ENCODE measurements at places on chromosomes 13 and 19. TPM values are rescaled to one million over a fixed set of nuclear protein-coding genes. Genes with fewer than 3 reads are reported as not detected.

Gene FBXO17
- total RNA-seq: 18.9 TPM

Gene WDR88
- not detected for total RNA-seq

Gene CILP2
- total RNA-seq: not detected

Gene URAD
- 62.9 TPM for total RNA-seq

Gene LRRC8E
- 0.32 TPM for total RNA-seq

Gene ARMC6
- total RNA-seq: 20.0 TPM

Gene SHISA7
- not detected for total RNA-seq

Gene FBN3
- not detected for total RNA-seq

Gene NPHS1
- total RNA-seq: 0.09 TPM

Gene PBX4
- 2.8 TPM for total RNA-seq

Gene LILRA6
- not detected for total RNA-seq

Gene TMEM221
- not detected for total RNA-seq

Gene C19orf33
- total RNA-seq: 310 TPM

Gene NOTCH3
- 13.3 TPM for total RNA-seq

DNA sequence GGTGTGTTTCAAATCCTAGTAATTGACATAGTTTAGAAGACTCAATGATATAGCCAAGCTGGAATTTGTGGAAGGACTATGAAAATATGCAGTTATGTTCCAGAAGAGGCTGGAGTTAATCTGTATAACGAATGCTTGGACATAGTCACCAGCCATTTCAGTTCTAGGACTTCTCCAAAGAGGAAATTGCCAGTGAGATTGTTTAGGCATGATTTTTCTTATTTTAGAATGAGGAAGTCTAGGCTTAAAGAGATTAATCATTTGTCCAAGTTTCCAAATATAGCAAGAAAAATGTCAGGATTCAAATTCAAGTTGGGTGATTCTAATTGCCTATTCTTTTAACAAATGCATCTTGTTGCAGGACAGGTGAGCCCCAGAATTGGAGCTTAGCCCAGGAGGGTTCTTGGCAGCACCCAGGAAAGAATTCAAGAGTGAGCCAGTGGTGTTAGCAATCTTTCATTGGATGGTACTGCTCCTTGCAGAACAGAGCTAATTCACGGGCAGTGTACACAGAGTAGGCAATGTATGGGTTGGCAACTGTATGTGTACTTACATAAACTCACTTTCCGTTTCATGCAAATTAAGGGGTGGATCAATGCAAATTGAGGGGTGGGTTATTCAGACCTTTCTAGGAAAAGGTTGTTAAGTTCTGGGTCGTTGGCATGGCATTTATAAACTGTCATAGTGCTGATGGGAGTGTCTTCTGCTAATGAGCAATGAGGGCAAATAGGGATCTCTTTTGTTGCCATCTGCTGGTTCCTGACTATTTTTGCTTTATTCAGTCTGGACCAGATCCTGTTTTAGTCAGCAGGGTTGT, 763.1 kb upstream of the SLITRK1 start:
- DNase-seq: no peak

DNA sequence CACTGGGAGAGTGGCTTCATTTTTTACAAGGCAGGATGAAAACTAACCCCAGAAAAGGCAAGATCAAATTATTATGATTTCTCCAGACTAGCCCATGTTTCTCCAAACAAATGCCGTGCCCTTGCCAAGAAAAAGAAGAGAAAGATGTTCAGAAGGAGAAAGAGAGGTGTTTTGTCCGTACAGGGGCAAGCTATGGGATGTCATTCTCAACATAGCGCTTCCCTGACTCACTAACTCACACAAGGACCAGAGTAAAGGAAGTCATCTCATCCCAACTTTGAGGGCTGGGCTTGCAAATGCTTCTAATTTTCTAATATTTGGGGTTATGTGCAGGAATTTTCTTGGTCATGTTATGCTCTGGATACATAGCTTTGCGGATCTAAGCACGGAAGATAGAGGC, 224.2 kb upstream of the MAB21L1 start:
- DNase-seq: no peak

- DNase-seq: no peak
Measured at GRCh38 chr13:98175043-98175442, 2.0 kb downstream of the RNF113B start.

GRCh38 chr19:40378509-40378908, 11.5 kb downstream of the HIPK4 start:
- DNase-seq: no peak

- DNase-seq: no peak
Measured at GRCh38 chr19:7722231-7722651, 9.7 kb downstream of the CLEC4G start.

GRCh38 chr13:43284162-43284561, 260.8 kb downstream of the DNAJC15 start:
- DNase-seq: no peak

GRCh38 chr13:100887729-100888151, 213.1 kb upstream of the TMTC4 start:
- no peak for DNase-seq

- DNase-seq: peak; percentile 8
Measured at GRCh38 chr19:36528921-36529518, 949 bp upstream of the ZNF260 start.

DNA sequence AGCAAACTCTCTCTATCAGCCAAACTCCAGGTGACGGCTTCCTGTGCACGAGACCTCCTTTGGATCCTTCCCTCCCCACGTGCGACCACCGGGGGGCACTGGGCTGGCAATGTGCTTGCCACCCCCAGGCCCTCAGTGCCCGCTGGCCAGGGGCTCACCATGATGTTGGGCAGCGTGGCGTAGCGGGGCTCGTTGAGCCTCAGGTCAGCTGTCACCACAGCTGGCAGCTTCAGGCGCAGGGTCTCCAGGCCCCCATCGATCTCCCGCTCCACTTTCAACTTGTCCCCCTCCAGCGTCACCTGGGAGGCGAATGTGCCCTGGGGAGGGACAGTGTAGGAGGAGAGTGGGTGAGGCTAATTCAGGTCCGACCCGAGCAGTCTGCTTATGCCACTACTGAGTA, 4.8 kb upstream of the VSIG10L start:
- DNase-seq: no peak

GRCh38 chr19:18780631-18781030, 10.5 kb downstream of the COMP start:
- no peak for DNase-seq

DNA sequence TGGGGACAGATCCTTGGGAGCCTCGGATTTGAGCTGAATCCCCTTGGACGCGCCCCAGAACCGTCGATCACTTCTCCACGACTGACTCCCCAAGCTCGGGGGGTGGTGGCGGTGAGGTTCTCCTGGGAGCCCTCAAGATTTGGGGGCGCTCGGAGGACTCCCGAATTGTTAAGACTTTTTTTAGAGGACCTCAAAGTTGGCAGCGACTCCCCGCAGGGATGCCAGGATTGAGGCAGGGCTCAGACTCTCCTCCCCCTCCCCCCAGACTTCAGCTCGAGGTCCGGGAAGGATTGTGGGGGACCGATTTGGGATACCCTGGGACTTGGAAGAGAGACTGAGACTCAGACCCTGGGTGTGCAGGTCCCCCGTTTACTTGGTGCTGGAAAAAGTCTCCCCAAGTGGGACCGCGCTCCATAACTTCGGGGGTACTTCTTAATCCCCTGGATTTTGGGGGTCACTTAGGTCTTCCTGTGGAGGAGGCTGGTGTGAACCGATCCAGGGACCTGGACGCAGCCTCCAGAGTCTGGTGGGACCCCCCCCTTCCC, 665 bp downstream of the VASP start:
- no peak for DNase-seq

Data from mucosa of descending colon (tissue), 3 donors.